ENCODE measurements at places on chromosomes 16 and 17. TPM values are rescaled to one million over a fixed set of nuclear protein-coding genes. Genes with fewer than 3 reads are reported as not detected.

CLEC19A gene
- total RNA-seq = not detected

ZNF75A gene
- total RNA-seq = 16.7 TPM

PABPN1L gene
- not detected for total RNA-seq

KCNH6 gene
- not detected for total RNA-seq

ZG16 gene
- total RNA-seq = not detected

SPAG9 gene
- 121 TPM for total RNA-seq

MIS12 gene
- total RNA-seq = 5.8 TPM

PRSS22 gene
- total RNA-seq = not detected

KRTAP9-4 gene
- not detected for total RNA-seq

CANT1 gene
- total RNA-seq = 33.7 TPM

TBC1D3I gene
- total RNA-seq = not detected

TMEM92 gene
- total RNA-seq = 0.16 TPM

PRR35 gene
- not detected for total RNA-seq

KRTAP4-5 gene
- not detected for total RNA-seq

C17orf78 gene
- not detected for total RNA-seq

OR1A1 gene
- total RNA-seq = not detected

TSNAXIP1 gene
- total RNA-seq = 1.5 TPM

CPPED1 gene
- 4.3 TPM for total RNA-seq

CCL8 gene
- total RNA-seq = not detected

TBX6 gene
- 0.16 TPM for total RNA-seq

NGFR gene
- 0.26 TPM for total RNA-seq

KRTAP4-11 gene
- not detected for total RNA-seq

IL21R gene
- 1.4 TPM for total RNA-seq

GP2 gene
- not detected for total RNA-seq

HOXB3 gene
- 10.2 TPM for total RNA-seq

CTF1 gene
- total RNA-seq = 4.3 TPM

TM4SF5 gene
- total RNA-seq = not detected

OXLD1 gene
- 37.0 TPM for total RNA-seq

GRAP gene
- 0.34 TPM for total RNA-seq

TMEM204 gene
- 12.3 TPM for total RNA-seq

RCVRN gene
- not detected for total RNA-seq

PRSS27 gene
- 1.1 TPM for total RNA-seq
